ENCODE measurements at places on chromosomes 2 and 18.

DNA sequence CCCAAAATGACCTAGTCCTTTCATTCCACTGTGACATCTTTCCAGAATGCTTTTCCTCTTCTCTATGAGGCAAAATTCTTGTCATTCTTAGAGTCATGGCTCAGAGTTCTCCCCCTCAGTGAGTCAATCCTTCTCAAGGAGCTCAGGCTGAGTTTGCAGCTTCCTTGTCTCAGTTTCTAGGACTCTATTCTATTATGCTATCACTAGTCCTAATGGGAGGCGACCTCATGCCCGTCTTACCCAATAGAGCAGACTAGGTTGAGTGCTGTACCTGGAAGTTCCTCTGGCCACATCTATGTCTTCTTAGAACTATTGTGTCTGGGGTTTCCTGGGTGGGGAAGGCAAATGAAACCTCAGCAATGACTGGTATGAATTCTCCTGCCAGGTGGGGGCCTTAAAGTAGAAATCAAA is 51.5 kb downstream of the HAUS1 start:
- DNase-seq: no peak

- no peak for DNase-seq
These were observed 20.0 kb downstream of the NAB1 start for GRCh38 chr2:190668892-190669291.

GRCh38 chr2:78416625-78417300 is 608.7 kb upstream of the REG3G start:
- no peak for DNase-seq

DNA sequence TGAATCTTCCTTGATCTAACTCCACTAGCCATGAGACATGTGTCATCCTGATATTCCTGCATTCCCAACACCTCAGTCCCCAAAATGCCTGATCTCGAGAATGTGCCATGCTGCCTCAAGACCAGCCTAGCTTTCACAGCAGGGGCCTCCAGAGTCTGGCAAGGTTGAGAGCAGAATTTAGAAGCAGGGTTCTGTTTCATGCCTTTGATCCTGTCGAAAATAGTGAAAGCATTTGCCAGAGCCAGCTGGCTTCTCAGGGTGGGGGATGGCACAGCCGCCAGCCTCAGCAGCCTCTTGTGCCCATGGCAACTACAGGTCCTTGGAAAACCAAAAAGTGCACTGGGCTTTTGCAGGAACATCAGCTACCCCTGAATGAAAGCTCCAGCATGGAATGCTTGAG is 143.5 kb downstream of the RTN4 start:
- DNase-seq: no peak

- DNase-seq: no peak
These were observed 90.3 kb downstream of the HDAC4 start for GRCh38 chr2:239310401-239311061.

GRCh38 chr2:8582191-8582590 is 99.7 kb upstream of the ID2 start:
- no peak for DNase-seq

GRCh38 chr18:62196980-62197379 is 9.9 kb downstream of the RELCH start:
- DNase-seq: no peak

GRCh38 chr2:73257425-73258125 is 23.5 kb downstream of the CCT7 start:
- no peak for DNase-seq

GRCh38 chr18:68984342-68984741 is 186.5 kb downstream of the CCDC102B start:
- DNase-seq: no peak
